ENCODE measurements at places on chromosomes 1 and 21. TPM values are rescaled to one million over a fixed set of nuclear protein-coding genes. Genes with fewer than 3 reads are reported as not detected.

Gene USH2A
- not detected for total RNA-seq

Gene NUP210L
- total RNA-seq = 0.10 TPM

Gene CPLANE2
- 7.6 TPM for total RNA-seq

Gene C1orf141
- total RNA-seq = not detected

Gene OR6Y1
- not detected for total RNA-seq

- no peak for DNase-seq
These were observed 41.7 kb downstream of the HLX start for GRCh38 chr1:220920967-220921366.

DNA sequence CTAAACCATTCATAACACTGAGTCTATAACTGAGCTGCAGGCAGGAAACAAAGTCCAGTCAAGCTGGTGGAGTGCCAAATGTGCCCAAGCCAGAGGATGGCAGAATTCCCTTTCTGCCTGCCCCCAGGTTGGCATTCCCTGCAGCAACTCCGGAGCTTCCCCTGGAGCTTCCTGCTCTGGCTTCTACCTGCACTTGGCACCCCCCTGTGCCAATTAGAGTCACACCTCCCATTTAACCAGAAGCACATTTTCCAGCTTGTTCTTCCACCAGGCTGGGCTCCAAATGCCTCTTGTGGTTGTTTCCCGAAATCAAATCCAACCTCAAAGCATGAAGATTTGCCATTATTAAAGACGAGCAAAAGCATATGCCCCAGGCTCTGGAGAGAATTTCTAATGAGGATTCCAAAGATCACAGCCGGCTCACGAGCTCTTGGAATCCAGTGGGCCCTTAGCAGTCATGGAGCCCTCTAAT is 294.5 kb downstream of the RRAGC start:
- no peak for DNase-seq

DNA sequence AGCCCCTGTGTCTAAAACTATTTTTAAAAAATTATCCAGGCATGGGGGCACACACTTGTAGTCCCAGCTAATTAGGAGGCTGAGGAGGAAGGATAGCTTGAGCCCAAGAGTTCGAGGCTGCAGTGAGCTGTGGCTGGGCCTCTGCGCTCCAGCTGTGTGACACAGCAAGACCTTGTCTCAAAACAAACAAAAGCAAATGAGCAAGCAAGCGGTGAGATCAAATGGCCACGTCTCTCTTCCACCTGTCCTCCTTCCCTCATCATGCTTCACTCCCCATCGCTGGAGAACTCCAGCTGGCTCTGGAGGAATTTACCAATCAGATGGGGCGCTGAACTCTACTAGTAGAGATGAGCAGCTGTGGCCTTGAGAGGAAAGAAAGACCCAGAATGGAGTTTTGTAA is 14.0 kb upstream of the REN start:
- no peak for DNase-seq
